ENCODE measurements at places on chromosomes 12 and 14. TPM values are rescaled to one million over a fixed set of nuclear protein-coding genes. Genes with fewer than 3 reads are reported as not detected.

PAWR gene
- 190 TPM for total RNA-seq

USP5 gene
- total RNA-seq: 144 TPM

PLEKHG7 gene
- total RNA-seq: not detected

RPGRIP1 gene
- total RNA-seq: 0.59 TPM

IRAK3 gene
- 0.29 TPM for total RNA-seq

SLC6A15 gene
- total RNA-seq: 12.9 TPM

DNA sequence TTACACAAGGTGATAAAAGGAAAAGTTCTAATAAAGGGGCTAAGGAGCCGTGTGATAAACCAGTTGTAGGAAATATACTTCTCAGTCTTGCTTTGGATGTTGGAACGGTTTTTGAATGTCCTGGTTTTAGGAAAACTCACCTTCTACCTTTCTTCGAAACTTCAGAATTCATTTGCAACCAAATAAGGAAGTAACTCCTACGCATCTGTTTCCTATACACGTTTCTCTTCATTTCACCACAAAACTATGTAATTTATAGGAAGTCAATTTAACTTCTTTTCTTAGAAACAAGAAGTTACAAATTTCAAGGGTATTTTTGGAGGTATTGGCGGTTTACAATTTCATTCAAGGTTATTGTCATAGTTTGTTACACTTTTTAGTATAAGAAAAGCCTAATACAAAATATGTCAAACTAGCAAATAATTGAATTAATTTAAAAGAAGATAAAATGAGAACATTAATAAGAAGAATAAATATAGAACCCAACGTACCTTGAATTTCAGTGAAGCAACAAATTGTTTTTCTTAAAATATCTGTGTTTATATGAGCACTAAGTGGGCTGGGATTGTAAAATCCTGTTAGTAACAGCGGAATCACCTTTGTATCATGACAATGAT, 33.2 kb upstream of the CD69 start:
- no peak for DNase-seq

DNA sequence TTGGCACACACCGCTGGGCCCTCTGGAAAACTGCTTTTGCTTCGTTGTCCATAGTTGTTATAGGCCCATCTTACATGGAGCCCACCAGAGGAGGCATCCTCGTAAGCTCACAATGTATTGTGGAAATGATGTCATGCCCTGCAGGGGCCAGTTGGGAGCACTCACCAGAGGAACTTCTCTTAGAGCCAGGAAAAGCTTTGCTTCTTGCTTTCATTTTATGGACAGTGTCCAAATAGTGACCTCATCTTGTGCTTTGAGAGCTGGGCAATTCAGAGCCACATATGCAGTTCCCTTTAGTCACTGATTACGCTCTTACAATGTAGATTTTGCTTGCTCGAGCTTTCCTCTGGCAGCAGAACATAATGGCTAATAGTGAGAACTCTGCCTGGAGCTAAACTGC, 275.6 kb downstream of the AACS start:
- DNase-seq: no peak

DNA sequence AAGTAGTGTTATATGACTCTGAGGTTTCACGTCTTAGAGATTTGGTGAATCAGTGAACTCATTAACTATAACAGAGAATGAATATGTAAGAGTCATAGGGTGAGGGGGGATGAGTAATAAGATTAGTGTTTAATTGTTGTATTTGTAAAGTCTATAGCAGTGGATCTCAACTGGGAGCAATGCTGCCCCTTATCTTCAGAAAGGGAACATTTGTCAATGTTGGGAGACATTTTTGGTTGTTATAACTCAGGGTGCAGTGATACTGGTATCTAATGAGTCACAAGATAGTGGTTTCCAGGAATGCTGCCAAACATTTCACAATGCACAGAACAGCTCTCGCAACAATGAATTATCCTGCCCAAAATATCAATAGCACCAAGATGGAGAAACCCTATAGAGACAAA, 1193.7 kb downstream of the GALC start:
- no peak for DNase-seq

DNA sequence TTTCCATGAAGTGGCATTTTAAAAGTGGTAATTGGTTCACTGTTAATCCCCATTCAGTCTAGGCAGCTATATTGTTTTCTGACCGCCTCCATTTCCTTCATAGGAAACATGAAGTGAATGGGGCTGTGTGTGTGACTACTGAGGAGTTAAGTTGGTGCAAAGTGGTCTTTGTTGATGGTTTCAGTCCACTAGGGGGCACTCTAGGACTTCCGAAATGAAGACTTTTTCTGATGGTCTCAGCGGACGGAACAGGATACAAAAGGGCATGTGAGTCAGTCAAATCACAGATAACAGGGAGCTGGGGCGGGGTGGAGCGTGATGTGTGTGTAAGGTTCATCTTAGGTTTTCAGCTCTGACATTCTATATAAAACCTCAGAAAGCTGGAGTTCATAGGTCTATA, 240.1 kb upstream of the OR4E1 start:
- peak; percentile 85 for DNase-seq

DNA sequence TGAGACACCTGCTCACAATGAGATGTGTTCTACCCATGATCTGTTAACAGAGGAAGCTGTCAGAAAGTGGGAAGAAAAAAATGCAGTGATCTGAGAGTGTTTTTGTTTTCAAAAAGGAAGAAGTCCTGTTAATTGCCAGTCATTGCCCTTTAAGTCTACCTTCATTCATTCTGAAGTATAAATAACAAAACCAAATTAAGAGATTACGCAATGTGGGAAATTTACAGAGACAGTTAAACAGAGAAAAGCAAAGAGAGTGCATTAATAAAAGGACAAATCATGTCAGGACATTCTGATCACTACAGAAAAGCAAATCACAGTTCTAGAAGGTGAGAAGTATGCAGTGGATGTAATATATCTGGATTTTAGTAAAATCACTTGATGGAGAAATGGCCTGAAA, 154.2 kb downstream of the NRXN3 start:
- DNase-seq: no peak

DNA sequence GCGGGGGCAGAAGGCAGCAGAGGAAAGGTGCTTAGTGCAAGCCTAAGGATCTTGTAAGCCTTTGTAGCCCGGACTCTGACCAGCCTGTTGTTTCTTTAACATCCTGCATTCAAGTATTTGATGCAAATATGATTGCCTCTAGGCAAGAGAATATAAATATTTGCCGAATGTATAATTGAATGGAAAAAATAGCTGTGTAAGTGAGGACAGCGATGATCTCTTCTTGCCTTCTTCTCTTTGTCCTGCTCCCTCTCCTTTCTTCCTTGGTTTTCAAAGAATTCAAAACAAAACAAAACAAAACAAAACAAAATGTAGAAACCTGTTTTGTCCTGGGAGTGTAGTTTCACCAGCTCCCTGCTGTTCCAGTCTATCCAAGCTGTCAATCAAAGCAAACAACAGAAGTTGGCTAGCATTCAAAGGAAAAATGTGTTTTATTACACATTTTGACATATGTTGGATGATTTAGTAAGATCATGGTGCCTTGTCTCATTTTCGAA, 74.9 kb upstream of the CPM start:
- DNase-seq: no peak

GRCh38 chr12:33759279-33759678, 263.0 kb upstream of the ALG10 start:
- no peak for DNase-seq

DNA sequence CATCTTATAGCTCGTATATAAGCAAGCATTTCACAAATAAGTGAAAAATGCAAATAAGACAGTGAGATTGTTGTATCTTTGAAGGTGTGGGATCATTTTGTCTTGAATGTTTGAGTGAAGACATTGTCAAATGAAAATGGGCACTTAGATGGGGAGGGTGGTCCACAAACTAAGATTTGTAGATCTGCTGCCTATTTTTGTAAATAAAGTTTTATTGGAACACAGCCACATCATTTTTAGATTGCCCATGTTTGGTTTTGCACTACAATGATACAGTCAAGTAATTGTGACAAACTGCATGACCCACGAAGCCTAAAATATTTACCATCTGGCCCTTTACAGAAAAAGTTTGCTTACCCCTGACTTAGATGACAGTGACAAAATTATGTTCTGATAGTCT, 156.7 kb downstream of the PAH start:
- no peak for DNase-seq

- no peak for DNase-seq
These were observed at the start of gene AKT1 for GRCh38 chr14:104794993-104795780. Gene AKT1, minus strand, starts transcription at chr14:104795748. Its CDS starts 3,105 bp downstream, at chr14:104792643.

Measured in H9 (cell line).